ENCODE measurements at places on chromosomes 1 and 21. TPM values are rescaled to one million over a fixed set of nuclear protein-coding genes. Genes with fewer than 3 reads are reported as not detected.

GRCh38 chr1:164611754-164612642 lies 53.0 kb downstream of the PBX1 start:
- DNase-seq: no peak

DNA sequence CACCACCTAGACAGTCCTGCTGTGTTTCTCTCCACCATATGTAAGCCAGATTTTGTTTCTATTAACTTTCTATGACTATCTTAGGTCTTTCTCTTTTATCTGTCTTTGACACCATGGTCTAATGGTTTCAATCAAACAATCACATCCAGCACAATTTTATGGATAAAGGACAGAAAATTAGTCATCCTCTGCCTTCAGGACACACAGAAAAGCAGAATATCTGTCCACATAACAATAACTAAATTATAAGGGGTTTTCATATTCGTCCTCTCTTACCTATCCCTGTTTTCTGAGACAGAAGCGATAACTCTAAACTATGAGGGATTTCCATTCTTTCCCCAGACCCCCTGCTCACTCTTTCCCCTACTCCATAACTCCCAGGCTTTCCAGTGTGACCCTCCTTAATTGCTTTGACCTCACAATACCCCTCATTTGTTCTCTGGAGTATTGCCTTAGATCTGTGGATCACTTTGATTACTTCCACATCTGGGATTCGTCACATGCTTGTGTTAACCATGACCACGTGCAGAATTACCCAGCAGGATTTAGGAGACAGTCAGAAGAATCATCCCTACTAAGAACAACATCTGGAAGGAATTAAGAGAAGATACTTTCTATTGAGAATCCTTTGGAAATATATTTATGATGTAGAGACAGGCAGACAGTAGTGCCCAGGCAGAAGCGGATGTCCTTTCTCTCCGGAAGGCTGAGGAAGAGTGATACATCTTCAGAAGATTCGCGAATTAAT lies 108.2 kb upstream of the GREM2 start:
- DNase-seq: no peak

DNA sequence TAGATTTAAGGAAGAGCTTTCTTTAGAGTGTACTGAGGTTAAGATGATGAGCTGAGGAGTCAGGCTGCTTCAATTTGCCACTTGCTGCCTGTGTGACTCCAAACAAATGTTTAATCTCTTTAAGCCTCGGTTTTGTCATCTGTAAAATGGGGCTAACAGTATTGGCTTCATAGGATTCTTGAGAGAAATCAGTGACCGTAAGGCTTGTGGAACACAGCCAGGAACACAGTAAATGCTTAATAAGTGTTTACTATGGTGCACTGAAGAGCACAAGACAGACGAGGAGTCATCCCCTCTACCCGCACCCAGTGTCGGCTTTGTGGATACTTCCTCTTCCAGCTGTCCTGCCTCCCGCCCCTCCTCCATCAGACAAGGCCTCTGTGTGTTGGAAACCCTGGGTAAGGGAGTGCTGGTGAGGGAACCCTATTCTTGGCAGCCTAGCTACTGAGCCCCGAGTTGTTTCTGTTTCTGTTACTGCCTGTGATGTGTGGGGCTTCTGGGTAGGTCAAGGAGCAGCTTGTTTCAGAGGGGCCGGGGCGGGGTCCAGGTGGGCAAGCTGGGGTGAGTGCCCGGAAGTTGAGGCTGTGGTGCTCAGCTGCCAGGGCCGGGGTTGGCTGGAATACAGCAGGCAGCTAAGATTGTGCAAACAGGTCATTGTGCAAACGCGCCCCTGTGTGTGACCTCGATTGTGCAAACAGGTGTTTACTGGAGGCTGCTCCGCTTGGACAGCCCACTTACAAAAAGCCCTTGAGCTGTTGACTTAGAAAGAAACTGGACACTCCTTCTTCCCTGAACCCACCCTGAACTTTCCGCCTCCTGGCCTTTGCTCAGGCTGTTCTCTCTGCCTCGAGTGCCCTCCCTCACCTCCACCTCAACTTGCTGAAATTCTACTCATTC lies 4.0 kb upstream of the CSF3R start:
- DNase-seq: no peak

DNA sequence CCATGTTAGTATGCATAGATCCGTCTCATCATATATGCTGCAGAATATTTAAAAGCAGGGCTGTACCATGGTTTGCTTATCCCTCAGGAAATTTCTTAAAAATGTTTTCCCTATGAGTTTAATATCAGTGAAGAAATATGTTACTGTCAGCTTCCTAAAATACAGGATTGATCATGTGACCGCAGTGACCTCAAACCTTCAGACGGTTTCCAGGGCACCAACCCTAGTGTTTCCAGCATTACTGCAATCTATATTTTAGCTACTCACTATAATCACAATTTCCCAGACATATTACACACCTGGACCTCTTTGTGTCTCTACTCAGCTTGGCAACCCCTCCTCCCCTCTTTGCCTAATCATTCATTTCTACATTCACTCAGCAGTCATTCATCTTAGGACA lies 7.7 kb upstream of the SDHB start:
- no peak for DNase-seq

DNA sequence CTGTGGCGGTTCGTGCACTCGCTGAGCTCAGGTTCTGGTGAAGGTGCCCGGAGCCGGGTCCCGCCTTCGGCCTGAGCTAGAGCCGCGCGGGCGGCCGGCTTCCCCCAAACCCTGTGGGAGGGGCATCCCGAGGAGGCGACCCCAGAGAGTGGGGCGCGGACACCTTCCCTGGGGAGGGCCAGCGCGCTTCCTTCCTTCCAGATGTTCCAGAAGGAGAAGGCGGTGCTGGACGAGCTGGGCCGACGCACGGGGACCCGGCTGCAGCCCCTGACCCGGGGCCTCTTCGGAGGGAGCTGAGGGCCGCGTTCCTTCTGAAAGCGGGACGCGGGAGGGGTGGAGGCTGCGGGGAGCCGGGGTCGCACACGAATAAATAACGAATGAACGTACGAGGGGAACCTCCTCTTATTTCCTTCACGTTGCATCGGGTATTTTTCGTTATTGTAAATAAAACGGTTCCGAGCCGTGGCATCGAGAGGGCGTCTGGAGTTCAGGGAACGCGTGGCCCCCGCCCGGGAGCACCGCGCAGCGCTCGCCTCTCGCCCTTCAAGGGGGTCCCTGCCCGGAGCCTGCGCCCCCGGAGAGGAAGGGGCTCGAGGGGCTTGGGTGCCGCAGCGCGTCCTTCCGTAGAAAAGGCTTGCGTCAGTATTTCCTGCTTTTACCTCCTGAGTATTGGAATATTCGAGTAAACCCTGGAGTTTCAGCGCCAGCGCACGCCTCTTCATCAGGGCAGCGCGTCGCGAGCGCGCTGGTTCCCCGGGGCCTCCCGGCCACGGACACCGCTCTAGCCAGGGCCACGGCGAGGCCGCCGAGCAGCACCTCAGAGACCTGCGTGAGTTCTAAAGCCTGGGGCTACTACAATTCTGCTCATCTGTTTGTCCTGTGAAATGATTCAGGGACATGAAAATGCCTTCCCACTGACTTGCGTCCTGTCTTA lies 11.5 kb downstream of the YBEY start:
- DNase-seq: no peak

- no peak for DNase-seq
Observed at GRCh38 chr1:24454673-24455072, 39.1 kb downstream of the NIPAL3 start.

GRCh38 chr1:209349363-209350308 lies 233.9 kb upstream of the CAMK1G start:
- no peak for DNase-seq

DNA sequence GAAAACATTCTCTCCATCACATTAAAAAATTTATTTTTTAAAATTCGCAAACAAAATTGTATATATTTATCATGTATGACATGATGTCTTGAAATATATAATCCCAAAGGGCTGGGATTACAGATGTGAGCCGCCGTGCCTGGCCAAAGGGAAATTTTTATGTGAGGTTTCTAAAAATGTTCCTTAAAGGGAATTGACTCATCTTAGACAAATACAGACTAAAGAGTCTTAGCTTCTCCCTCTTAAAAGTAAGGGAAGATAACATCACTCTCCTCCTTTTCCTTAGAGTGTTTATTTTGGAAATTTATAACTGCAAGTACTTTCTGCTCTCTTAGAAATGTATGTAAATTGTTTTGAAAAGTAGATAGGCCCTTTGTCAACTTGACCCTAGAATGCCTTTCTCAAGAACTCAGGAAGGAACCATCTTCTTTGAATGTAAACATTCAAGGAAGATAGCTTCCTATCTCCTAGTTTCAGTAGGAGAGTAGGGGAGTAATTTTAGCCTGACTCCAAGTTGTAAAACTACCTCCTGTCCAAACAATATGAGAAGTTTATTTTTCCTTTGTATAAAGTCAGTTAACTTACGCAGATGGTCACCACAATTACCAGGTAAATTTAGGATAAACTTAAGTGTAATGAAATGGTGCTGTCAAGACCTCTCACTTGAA lies 59.5 kb downstream of the C21orf91 start:
- no peak for DNase-seq

DNA sequence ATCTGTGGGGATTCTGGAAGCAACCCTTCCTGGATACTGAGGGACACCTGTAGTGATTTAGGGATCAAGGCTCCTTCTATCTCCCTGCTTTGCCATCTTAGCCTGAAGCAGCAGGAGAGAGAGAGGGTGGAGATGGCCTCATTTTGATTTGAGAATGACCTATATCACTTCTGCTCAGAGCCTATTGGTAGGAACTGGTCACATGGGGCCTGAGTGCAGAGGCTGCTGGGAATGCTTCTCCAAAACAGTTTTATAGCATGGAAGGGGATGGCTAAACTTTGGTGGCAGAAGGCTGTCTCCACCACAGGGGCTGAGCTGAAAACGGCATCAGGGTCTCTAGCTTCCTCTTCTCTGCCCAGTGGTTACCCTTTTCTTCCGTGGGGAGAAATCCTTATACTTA lies 105.8 kb downstream of the TBX19 start:
- DNase-seq: no peak

GRCh38 chr21:29184037-29184436 lies 53.6 kb downstream of the MAP3K7CL start:
- no peak for DNase-seq

- DNase-seq: no peak
Observed at GRCh38 chr1:147648933-147649332, 21.4 kb downstream of the ACP6 start.

DNA sequence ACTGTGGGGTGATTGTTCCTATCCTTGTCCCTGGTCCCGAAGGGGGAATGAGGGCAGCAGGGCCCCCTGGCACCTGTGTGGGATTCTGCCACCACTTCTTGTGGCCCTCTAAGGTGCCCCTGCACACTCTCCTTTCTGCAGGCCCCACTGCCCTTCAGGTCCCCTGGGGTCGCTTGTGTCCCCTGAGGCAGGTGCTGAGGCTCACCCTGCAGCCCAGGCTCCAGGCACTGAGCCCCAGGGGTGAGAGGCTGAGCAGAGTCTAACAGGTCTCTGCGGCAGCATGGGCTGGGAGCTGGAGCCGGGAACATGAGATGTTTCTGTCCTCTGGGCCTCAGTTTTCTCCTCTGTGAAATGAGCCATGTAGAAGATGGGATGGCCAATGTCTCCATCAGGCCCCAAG lies 211.0 kb upstream of the VAMP3 start:
- DNase-seq: no peak

GRCh38 chr1:59948990-59949389 lies 22.4 kb upstream of the CYP2J2 start:
- DNase-seq: no peak

- no peak for DNase-seq
Observed at GRCh38 chr1:183982172-183982963, 55.2 kb downstream of the COLGALT2 start.

DNA sequence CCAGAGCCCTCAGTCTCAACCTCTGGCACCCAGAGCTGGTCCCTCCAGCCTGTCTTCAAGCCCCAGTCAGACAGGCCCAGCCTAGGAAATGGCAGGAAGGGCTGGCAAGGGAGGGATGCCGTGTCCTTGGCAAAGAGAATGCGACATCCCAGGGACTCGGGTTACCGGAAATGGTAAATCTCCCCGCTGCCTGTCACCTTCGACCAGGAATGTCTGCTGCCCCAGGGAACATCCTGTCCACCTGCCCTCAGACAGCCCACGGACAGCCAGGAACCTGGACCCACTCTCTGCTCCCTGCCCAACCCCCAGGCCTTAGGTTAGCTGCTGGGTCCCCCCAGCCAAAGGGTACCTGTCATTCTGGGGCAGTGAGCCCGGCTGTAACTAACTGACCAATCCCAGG lies 23.9 kb downstream of the HSPG2 start:
- no peak for DNase-seq

DNA sequence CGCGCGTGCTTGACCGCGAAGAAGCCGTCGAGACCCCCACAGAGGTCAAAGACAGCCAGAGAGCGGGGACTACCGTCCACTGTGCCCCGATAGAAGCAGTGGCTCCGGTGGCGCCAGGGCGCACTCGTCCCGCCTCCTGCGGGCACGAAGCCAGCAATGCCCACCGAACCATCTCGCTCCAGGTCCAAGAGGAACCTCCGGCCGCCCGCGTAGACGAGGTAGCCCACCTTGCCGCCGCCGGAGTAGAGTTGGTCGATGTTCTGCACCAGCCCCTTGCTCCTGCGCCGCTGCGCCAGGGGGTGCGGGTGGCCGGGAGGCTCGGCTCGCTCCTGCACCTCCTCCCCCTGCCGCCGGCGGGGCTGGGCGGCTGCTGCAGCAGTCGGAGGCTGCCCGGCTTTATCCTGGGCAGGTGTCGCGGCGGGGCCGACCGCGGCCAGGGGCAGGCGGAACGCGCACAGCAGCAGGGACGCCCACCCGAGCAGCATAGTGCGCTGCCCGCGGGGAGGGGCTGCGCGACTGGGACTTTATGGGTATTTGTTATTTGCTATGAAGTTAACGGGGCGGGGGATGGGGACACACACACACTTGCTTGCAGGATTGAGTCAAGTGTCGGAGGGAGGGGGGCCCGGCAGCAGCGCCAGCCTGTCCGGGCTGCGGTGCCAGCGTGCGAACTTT lies 844 bp downstream of the ADAMTS5 start:
- no peak for DNase-seq

- no peak for DNase-seq
Observed at GRCh38 chr1:243496187-243496646, 240.4 kb downstream of the SDCCAG8 start.

DNA sequence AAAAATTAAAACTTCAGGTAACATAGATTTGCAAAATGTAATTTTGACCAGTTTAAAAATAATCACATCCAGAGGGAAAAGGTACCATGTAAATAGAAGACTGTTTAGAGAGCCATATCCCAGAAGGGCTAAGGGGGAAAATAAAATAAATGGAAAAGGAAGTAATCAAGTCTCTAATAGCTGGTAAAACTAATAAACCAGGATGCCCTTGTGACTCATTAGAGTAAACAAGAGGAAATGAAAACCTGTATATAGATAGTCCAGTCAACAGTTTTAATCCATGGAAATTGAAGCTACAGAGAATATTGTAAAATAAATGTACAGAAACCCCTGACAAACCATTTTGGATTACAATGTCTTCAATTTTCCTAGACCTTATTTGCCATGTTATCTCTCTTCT lies 698.0 kb upstream of the RGS18 start:
- DNase-seq: no peak

- DNase-seq: no peak
Observed at GRCh38 chr1:9441451-9442133, 97.7 kb upstream of the SLC25A33 start.

GRCh38 chr1:71304125-71304524 lies 223.3 kb upstream of the ZRANB2 start:
- DNase-seq: no peak

GRCh38 chr1:101194746-101195145 lies 42.1 kb upstream of the S1PR1 start:
- DNase-seq: no peak

- no peak for DNase-seq
Observed at GRCh38 chr1:204703268-204703664, 17.7 kb upstream of the LRRN2 start.

TPTE gene
- total RNA-seq: not detected

RGS4 gene
- 0.70 TPM for total RNA-seq

OR14K1 gene
- total RNA-seq: not detected

All from esophagus squamous epithelium (tissue), 5 donors.